Stimulated activated naive CD8-positive, alpha-beta T cell treated with anti-CD3 and anti-CD28 coated beads, Interleukin-15, amount 100 ng/mL, for 72 hours (primary cell): ENCODE measurements at places on chromosomes 3 and 15.

GRCh38 chr15:59354417-59355031 is 18.1 kb downstream of the MYO1E start:
- DNase-seq, result peak; percentile 13

DNA sequence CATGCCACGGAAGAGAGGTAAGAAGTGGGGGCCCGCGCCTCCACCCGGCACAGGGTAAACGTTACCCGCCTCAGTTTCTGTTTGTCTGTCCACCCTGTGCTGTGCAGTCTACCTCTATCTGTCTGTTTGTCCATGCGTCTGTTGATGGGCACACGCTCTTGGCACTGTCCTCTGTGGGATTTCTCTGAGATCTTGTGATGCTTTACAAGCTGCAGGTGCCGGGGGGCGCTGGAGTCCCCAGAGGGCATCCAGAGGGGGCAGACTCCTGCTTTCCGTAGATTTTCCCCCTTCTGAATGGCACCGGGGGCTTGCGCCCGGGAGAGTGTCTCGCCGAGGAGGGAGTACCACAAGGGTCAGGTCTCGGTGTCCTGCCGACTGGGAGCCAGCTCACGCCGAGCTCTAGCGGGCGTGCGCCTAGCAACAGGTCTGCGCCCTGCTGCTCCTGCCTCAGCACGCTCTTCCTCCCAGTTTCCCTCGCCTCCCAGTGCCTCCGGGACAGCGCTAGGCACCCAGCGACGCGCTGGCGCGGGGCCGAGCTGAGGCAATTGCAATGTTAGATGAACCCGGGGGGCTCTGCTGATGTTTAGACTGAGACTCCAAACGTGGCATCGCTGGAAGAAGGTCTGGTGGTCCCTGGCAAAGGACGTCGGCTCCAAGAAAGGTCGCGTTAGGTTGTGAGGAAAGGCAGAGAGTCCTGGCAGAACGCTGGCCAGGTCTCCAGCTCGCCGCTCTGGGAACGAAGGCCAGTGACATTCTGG is 667 bp downstream of the CEMIP start:
- no peak for DNase-seq

GRCh38 chr3:51394541-51394940 is 3.5 kb downstream of the RBM15B start:
- no peak for DNase-seq

DNA sequence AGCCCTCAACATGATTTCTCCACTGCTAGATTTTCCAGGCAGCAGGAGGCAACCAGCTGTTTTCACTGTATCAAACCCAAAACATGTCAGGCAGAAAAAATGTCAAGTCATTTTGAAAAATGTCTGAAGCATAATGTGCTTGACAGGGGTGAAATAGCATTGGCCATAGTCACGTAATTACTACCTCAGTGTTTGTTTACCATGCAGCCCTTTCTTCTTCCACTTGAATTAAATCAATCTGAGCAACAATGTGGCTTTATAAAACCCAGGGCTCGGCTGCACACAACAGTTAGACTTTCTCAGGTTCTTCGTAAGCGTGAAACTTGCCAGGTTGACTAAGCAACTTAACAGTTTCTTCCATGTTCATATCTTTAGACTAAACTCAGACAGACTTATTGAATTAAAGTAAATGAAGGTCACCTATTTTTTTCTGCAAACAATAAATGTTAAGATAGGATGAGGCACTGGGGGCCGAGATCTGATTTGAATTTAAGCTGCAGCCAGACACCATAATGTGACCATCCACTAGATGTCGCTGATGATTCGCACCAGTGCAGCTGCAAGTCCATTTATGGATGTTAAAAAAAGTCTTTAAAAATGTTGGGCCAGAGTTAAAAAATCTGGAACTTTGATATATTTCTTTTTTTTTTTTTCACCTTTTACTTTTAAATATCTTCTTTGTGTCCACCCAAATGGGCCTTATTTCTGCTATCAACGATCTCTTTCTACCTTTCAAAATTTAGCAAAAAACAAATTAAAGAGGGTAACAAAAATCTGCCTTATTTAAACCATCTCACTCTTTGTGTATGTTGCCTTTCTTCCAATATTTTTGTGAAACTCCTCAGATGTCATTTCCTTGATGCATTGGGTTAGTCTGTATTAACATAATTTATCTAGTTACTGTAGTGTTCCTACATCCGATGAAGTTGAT is 305.9 kb downstream of the CACNA2D3 start:
- DNase-seq, result peak; percentile 27

DNA sequence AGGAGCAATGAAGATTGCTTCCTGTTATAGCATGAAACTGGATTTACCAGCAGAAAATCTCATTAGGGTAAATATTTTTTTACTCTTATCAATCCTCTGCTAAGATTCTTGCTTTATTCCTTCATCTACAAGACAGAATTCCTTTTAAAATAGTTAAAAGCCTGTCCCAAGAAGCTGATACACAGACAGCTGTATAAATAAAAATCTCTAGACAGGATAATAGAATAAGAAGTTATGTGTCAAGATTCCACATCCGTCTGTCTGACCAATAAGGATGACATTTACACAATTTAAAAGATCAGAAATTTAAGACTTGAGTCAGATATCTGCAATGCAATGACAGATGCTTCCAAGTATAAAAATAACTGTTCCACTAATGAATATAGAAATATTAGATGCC is 57.6 kb downstream of the SSR3 start:
- no peak for DNase-seq

DNA sequence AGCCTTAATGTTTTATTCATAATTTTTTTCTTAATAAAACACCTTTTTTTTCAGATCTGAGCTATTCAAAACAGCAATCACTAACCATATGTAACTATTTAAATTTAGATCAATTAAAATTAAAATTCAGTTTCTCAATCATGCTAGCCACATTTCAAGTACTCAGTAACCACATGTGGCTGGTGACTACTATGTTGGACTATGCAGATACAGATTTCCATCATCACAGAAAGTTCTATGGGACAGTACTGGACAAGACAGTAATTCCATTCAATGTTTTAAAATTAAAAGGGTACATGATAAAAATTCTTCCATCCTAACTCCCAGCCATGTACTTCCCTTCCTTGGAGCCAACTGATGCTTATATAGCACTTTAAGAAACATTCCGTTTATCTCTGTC is 119.3 kb downstream of the GLDN start:
- DNase-seq, result no peak

GRCh38 chr15:55829826-55830225 is 86.9 kb upstream of the PRTG start:
- DNase-seq, result peak; percentile 17

DNA sequence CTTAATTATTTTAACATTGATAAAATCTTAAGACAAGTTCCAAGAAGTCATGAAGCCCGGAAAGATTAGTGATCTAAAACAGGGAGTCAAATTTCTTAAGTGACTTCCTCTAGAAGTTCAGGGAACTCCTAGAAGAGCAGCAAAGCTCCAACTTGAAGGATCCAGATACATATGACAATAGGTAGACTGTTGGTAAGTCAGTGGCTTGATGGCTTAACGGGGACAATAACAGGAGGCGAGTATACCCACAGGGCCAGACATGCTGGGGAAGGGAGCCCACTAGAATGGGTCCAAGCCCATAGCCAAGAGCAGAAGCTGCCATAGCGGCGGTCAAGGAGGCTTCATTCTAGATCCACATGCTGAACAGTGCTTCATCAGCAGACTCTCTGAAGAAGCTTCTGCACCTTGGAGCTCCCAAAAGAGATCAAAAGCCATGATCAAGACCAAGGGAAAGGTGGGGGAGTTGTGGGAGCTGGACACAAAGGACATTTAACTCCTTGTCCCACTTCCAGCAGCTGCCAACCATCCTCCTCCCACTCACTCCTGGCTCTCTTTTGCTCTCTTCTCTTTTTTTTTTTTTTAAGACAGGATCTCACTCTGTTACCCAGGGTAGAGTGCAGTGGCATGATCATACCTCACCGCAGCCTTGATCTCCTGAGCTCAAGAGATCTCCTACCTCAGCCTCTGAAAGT is 10.2 kb upstream of the CA12 start:
- DNase-seq, result no peak

GRCh38 chr3:25663869-25664811 is 567 bp downstream of the TOP2B start:
- DNase-seq, result peak; percentile 76

GRCh38 chr3:7322957-7323669 is 462.2 kb downstream of the GRM7 start:
- no peak for DNase-seq

- DNase-seq, result peak; percentile 53
Observed at GRCh38 chr15:65832549-65833364, 36.5 kb upstream of the RAB11A start.

DNA sequence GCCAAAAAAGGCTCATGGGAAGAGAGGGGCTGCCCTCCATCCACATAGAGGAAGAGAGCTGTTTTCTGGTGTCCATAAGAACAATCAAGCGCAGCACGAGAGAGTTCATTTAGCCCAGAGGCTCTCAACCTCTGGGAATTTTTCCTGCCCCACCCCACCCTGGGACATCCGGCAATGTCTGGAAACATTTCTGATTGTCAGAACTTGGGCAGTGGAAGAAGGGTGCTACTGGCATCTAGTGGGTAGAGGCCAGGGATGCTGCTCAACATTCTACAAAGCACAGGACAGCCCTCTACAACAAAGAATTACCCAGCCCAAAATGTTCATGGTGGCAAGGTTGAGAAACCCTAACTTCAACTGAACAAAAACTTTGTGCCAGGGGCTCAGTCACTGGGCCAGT is 92.9 kb downstream of the RAB11A start:
- DNase-seq, result no peak

- DNase-seq, result peak; percentile 47
Observed at GRCh38 chr15:82986442-82986780, 401 bp downstream of the RAMAC start.

- no peak for DNase-seq
Observed at GRCh38 chr3:177742273-177742672, 545.0 kb upstream of the TBL1XR1 start.

DNA sequence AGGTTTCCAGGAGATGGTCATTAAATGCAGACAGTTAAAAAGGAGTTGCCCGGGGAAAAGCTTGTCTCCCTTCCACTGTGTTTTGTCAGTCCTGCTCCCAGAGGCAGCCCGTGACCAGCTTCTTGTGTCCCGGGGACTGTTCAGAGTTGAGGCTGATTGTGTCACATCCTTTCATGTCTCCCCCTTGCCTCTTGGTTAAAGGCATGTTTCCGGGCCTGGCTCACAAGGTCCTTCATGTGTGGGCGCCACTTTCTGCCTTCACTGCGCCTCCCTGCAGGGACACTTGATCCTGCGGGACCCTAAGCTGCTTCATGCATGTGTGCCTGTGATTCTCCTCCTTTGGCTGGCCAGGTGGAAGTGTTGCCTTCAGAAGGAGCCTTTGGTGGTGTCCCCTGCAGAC is 9.2 kb downstream of the CHCHD6 start:
- DNase-seq, result no peak

- no peak for DNase-seq
Observed at GRCh38 chr15:24944954-24945353, 9.8 kb upstream of the SNRPN start.

DNA sequence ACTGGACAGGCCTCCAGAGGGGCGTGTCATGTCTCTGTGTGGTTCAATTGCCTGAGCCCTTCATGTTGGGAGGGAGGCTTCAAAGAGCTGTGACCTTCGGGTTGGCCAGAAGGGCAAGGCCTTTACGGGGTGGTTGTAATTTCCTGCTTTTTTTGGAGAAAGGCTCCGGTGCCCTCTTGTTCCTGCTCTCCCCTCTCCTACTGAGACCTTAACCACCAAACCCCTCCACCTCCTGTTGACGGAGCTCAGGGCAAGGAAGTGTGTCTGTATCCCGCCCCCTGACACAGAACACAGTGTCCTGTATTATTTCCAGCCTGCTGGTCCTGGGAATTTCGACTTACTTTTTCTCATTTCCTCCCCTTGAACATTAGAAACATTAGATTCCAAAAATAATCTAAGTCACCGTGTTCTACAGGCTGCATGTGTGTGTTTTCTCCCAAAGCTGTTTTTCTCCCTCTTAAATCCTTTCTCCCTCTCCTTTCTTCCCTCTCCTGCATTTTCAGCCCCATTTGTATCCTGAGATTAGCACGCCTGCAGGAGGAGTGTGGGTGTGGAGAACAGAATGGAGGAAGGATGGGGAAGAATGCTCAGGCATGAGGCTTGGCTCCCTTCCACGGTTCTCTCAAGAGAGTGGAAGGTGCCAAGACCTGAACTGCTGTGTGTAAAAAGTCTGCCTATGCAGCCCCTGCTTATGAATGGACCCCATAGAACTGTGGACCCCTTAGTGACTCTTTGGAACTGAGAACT is 285.4 kb upstream of the ROPN1 start:
- no peak for DNase-seq

- DNase-seq, result no peak
Observed at GRCh38 chr3:177567833-177568232, 370.6 kb upstream of the TBL1XR1 start.

DNA sequence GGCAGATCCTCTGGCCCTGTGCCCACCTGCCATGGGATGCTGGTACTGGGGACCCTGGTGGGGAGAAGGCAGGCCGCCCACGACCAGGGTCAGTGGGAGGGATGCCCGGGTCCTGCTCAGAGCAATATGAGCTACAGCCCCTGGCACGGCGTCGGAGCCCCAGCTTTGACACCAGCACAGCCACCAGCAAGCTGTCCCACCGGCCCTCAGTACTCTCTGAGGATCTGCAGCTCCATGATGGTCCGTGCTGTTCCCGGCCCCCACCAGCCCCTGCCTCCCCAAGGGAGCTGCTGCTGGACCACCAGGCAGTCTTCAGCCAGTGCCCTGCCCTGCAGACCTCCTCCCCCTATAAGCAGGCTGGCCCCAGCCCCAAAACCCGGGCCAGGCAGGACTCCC is 11.5 kb downstream of the DISP2 start:
- no peak for DNase-seq

- DNase-seq, result no peak
Observed at GRCh38 chr3:37346227-37347005, 172.0 kb upstream of the LRRFIP2 start.
